ENCODE measurements at places on chromosomes 11 and 22.

GRCh38 chr11:9076046-9076445 is 15.4 kb downstream of the SCUBE2 start:
- DNase-seq, result no peak

DNA sequence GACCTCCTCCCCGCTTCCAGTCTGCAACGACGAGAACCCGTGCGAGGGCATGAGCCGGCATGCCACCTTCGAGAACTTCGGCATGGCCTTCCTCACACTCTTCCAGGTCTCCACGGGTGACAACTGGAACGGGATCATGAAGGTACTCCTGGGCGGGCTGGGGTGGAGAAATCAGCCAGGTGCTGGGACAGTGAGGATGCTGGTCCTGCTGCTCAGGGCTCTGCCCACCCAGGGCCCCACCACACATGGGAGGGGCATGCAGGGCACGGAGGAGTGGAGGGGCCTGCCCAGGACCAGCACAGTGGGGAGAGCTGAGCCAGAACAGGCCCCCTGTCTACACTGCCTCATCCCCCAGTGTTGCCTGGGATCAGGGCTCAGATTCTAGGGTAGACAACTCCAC is 107.4 kb downstream of the CACNA1I start:
- DNase-seq, result no peak

- no peak for DNase-seq
These were observed 689 bp downstream of the PDHX start for GRCh38 chr11:34916843-34917770.

DNA sequence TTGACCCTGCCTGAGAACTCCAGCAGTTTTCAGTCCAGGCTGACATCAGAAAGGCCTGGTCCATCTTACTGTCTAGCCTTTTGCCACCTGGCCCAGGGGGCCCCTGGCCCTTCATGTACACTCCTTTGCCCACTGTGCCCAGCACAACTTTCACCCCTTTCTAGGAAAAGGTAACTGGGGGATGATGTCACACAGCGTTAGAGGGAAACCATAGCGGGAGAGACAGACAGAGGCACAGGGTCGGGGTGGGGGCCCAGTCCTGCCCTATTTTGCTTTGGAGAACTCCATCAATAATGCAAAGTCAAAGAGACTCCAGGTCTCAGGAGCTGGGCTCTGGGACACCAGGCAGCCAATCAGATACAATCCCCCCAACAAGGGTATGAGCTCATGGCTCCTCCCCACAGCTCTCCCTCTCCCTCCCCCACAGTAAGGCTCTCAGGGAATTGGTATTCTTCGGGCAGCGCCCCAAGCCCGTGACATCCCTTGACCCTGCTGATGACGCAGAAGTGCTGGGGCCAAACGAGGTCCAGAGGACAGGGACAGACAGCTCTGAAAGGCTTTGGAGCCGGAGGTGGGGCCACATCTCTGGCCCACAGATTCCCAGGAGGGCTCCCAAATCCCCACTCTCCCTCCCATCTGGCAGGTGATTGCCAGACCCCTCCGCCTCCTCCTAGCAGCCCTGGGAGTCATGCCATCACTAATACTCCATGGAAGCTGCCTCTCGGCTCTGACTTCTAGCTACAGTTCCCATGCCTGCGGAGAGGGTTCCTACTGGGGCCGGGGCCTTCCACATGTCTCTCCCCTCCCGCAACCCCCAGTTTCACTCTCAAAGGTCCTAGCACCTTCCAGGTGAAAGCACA is 5.9 kb downstream of the USP2 start:
- no peak for DNase-seq

GRCh38 chr22:26949193-26949592 is 291.8 kb downstream of the MIAT start:
- DNase-seq, result no peak

GRCh38 chr11:63616953-63617352 is 2.7 kb upstream of the PLAAT3 start:
- no peak for DNase-seq

DNA sequence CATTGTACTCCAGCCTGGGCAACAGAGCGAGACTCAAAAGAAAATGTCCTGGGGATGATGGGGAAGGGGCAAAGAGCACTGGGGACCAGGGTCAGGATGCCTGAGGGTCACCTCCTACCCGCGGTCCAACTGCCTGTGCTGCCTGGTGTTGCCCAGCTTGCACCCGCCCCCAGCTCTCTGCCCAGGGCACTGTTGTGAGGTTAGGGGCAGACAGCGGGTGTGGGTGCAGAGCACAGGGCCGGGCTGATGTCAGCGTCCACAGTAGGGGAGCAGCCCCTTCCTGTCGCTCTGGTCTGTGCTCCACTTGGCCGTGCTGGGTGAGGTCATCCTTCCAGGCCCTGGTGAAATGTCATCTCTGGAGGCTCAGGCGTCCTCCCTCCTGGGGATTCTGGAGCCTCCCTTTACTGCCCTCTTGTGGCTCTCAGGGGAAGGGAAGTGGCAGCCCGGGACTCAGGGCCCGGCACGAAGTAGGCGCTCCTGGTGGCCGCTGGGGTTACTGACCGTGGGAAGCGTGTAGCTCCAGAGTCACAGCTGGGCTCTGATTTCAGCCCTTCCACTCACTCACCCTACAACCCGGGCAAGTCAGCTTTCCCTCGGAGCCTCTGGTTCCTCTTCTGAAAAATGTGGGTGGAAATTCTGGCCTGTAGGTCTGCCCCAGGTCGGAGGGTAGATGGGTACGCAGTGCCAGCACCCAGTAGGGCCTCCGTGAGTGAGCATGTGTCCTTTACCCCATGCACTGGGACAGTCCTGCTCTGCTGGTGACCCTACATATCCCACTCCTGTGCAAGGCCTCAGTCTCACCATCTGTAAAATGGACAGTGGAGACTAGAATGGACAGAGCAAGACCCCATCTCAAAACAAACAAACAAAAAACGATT is 17.3 kb upstream of the PRR5 start:
- DNase-seq, result peak; percentile 98

GRCh38 chr11:117535201-117535849 is 207.7 kb downstream of the CEP164 start:
- DNase-seq, result peak; percentile 68

DNA sequence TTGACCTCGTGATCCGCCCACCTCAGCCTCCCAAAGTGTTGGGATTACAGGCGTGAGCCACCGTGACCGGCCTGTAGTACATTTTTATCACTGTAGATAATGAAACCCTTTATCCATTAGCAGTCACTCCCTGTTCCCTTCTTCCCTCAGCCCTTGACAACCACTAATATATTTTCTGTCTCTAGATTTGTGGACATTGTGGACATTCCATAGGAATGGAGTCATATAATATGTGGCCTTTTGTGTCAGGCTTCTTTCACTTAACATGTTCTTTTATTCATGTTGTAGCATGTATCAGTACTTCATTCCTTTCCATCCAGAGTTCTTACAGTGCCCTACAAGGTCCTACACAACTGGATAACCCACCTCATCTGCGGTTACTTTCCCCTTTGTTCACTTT is 30.5 kb downstream of the RRM1 start:
- DNase-seq, result no peak

All from inflammatory macrophage treated with lipopolysaccharide for 4 hours (primary cell).